Activated effector memory CD4-positive, alpha-beta T cell treated with Interleukin-2 at 50 U/mL for 16 hours (primary cell): ENCODE measurements at places on chromosomes 2 and 18.
A peak's percentile ranks its signal among the peaks of the same experiment; 100 is the strongest.

GRCh38 chr2:55088400-55088799 lies 38.1 kb upstream of the RTN4 start:
- no peak for DNase-seq

GRCh38 chr18:57440331-57441070 lies 5.3 kb downstream of the ONECUT2 start:
- no peak for DNase-seq

DNA sequence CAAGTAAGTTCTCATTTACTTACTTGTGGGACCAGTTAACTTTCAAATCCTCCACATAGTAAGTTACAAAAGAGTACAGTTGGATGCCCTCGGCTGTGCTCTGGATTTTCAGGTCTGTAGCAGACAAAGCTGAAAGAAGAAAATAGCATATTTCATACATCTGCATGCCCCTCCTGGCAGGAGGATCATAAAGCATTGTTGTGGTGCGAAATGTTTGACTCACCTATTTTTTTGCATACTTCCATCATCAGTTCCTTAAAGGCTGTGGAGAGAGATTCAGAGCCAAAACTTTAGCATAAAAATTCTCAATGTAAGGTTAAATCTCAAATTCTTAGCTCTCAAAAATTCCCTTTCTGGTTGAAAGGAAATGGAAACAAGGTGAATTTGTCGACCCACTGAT lies 70.8 kb upstream of the LPIN2 start:
- no peak for DNase-seq

- DNase-seq = no peak
Observed at GRCh38 chr2:160952464-160953254, 207.6 kb upstream of the TANK start.

DNA sequence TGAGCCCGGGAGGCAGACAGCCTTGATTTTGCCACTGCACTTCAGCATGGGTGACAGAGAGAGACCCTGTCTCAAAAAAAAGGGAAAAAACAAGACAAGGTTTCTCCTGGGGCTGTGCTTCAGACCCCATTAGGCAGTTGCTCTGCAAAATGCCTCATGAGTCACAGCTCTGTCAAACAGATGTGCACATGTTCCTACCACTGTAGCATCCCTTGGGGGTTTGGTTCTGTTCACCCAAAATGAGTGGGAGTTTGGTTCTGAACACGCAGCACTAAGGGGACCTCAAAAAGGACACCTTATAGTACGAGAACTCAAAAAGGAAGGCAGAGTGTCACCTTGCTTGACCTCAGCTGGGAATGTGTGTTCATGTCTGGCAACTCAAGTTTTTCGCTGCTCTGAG lies 134.9 kb downstream of the RPIA start:
- DNase-seq = no peak

DNA sequence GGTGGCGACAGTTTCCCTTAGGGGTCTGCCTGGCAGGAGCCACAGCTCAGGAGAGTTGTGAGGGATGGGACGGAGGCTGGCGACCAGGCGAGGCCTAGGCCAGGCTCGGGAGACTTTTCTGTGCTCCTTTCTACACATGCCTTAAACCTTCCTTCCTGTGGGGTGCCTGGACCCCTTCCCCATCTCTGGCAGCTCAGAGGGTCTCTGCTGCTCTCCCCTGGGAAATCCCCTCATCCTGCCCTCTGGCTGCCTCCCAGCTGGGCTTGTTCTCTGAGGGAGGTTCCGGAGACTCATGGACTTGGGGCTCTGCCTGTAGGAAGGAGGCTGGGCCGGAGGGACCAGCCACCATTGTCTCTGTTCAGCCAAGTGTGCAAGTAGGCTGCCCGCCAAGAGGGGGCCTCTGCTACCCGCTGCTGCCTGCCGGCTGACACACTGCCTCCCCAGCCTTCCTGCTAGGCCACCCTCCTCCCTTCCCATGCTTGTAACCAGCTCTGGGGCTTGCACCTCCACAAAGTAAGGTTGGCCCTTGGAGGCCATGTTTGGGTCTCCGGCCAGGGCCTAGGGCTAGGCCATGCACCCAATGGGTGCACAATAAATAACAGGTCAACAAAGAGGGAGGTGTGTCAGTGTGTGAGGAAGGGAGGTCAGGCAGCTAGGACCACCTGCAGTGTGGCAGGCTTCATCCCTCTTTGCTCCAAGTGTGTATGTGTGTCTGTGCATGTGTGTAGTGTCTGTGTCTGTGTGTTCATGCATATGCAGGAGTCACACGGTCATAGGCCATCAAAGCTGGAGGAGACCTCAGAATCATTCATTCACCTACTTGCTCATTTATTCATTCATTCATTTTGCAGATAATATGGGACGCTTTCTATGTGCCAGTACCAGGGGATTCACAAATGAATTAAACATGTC lies 28.8 kb downstream of the PSD4 start:
- no peak for DNase-seq

- no peak for DNase-seq
Observed at GRCh38 chr2:54969940-54970338, 80.3 kb downstream of the RTN4 start.

DNA sequence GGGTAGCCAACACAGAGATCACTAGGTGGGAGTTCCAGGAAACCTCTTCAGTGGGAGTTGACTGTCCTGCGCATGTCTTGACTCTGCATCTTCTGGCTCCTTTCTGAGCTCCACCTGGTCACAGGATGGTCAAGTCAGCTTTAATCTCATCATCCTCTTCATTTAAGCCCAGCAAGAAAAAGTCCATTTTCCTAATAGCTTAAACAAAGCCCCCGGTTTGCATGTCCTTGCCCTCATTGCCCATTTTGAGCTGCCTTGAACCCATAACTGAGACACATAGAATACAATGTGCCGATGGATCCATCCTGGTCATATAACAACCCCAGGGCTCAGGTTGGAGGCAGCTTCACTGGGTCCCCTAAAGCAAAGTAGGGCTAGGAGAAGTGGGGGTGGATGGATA lies 40.8 kb downstream of the SPATS2L start:
- no peak for DNase-seq

- DNase-seq = no peak
Observed at GRCh38 chr18:58668897-58669296, 2.4 kb upstream of the MALT1 start.

DNA sequence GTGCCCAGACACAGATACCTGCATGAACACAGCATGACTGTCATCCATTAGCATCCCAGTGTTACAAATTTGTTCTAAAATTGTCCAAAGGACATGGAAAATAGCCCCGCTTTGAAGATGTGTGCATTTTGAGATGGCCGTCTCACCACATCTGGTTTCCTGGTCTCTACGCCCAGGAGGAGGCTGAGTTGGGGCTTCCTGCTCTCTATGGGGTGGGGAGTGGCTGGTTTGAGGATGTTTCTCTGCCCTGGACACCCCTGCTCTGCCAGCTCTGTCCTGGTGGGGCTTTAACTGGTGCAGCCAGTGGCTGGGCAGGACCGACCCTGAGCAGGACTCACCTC lies 74.6 kb upstream of the SMAD7 start:
- no peak for DNase-seq

- DNase-seq = peak; percentile 52
Observed at GRCh38 chr2:230866756-230867523, 2.2 kb downstream of the ITM2C start.

GRCh38 chr2:131146231-131146630 lies 41.1 kb downstream of the PLEKHB2 start:
- no peak for DNase-seq

GRCh38 chr2:186560254-186560653 lies 29.6 kb upstream of the ITGAV start:
- no peak for DNase-seq

DNA sequence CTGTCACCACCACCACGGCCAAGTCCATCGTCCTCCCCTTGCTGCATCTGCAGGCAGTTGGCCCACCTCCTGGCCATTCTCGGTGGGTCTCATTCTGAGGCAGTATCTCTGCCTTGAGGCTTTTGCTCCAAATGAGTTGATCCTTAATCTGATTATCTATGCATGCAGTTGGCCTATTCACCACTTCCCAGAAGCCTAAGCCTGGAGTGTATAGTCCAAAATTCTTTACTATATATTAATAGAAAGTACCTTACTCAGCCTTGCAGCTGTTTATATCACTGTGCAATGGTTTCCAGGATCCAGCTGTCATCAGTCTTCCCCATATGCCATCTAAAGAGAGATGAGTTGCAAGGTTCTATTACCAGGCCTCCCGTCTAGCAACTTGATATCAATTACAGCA lies 292.4 kb downstream of the SS18 start:
- no peak for DNase-seq

DNA sequence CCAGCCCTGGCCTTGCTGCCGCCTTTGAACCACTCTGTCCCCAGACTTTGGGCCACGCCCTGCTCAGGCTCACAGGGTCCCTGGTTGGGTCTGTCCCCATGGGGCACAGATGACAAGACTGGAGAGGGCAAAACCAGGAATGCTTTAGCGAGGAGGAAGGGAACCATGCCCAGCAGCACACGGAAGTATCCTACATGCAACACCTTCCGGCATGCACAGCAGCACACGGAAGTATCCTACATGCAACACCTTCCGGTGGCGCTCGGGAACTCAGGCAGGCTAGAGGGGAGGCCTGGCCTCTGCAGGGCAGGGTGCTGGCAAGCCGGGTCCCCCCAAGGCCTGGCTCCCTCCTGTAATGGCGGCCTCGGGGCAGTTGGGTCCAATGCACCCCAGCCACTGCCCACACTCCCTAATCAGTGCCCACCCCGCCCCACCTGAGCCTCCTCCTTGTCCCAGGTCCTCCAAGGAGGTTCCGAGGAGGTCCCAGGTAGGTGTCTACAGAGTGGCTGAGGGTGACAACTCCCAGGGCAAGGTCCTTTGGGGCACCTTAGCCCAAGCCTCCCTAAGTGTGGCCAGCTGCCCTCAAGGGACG lies 33.6 kb upstream of the SNED1 start:
- no peak for DNase-seq

DNA sequence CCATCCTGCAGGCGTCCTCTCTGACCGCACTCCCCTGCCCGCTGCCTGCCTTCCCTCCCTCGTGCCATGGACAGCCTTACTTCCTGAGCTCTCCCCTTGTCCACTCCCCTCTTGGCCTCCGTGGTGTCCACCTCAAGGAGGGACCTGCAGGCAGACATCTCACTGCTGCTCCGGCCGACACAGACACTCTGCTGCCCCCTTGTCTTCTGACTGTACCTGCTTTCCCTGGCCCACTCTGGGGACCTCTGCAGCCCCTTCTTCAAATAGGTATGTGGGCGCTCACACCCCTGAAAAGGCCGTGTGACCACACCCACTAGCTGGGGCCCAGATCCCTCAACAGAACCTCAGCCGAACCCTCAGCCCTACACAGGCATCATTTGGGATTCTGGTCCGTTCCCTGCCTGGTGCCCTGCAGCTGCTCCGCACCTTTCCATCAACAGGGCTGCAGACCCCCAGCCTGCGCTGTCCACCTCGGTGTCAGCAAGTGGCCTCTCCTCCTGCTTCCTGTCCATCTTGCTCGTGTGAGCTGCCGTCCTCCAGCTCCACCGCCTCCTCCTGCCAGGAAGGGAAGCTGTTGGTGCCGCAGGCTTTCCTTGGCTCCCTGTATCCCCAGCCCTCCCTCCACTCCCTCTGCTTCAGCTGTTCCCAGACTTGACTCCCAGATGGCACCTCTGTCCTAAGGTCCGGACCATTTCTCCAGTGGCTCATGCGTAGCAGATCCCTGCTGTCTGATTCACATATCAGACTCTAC lies 94.1 kb downstream of the KLHL29 start:
- no peak for DNase-seq
